ENCODE measurements at places on chromosomes 3 and 15.

GRCh38 chr3:161231861-161232260 is 10.8 kb downstream of the NMD3 start:
- no peak for DNase-seq

- DNase-seq: no peak
Observed at GRCh38 chr3:9100513-9100894, 137.2 kb upstream of the RAD18 start.

GRCh38 chr3:42957573-42957972 is 21.5 kb upstream of the GASK1A start:
- DNase-seq: no peak

DNA sequence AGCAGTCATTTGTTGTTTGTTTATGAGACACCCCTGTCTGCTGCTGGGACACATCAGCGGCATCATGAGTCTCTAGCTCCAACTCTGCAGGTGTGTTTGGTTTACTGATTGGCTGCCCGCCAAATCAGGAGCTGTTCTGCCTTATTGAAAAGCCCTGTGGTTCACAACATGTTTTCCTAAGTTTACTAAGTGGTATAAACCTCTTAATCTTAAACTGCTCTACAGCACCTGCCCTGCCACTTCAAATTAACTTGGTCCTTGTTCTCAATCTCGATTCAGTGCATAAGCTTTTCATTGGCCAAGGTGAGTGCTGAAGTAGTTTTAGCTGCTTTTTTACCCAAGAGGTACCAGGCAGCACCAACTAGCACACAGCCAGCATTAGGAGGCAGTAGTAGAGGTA is 77.8 kb upstream of the WDR72 start:
- no peak for DNase-seq

DNA sequence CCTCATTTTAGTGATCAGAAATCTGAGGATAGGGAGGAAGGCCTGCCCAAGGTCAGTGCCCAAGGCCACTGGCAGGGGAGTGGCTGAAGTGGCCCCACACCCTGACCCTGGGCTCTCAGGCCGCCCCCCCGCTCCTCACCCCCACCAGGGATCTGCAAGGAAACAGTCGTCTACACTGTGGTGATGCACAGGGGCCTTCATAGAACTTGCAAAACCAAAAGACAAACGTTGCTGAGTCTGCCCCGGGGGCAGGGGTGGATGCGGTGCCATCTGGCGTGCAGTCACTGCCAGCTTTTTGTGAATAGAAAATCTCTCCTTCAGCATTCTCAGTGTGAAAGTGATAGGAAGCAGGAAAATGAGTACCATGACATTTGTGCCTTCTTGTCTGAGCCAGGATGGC is 41.3 kb downstream of the WHAMM start:
- no peak for DNase-seq

DNA sequence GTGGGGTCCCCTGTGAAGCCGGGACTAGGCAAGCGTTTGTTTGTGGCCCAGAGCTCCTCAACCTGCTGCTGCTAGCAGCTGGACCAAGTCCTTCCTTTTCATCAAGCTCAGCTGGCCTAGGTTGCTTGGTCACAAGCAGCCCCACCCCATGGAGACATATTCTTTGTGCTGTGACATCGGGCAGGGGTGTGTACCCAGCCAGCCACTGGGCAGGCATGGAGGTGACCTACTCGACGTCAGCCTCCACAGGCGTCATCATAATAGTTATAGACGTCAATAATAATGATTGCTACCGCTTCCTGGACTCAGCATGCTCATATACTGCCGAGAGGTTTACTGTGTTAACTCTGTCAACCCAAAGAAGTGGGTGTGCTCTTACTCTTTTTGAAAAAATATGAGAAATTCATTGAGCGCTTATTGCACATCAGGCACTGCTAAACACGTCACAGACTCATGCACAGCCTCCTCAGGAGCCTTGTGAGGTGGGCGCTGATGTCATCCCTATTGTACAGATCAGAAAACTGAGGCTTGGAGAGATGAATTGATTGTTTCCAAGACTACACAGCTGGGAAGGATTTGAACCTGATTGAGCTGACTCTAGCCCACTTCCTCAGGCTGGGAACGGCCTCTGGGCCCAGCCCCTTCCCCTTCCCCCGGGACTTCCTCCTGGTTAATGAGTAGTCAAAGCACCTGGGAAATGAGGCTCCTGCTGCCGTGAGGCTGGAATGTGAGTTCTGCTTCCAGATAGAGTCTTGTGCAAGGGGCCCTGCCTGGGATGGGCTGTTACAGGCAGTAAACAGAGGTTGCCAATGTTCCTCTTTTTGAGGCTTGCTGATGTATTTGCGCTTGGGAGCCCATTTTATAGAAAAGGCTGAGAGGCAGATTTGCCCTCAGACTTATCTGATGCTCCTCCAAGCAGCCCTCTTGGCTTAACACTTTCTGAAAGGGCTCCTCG is 16.2 kb downstream of the SLC6A6 start:
- DNase-seq: no peak

GRCh38 chr3:179269152-179269707 is 18.3 kb upstream of the KCNMB3 start:
- DNase-seq: no peak

GRCh38 chr3:134373271-134374104 is 759 bp downstream of the AMOTL2 start:
- no peak for DNase-seq

DNA sequence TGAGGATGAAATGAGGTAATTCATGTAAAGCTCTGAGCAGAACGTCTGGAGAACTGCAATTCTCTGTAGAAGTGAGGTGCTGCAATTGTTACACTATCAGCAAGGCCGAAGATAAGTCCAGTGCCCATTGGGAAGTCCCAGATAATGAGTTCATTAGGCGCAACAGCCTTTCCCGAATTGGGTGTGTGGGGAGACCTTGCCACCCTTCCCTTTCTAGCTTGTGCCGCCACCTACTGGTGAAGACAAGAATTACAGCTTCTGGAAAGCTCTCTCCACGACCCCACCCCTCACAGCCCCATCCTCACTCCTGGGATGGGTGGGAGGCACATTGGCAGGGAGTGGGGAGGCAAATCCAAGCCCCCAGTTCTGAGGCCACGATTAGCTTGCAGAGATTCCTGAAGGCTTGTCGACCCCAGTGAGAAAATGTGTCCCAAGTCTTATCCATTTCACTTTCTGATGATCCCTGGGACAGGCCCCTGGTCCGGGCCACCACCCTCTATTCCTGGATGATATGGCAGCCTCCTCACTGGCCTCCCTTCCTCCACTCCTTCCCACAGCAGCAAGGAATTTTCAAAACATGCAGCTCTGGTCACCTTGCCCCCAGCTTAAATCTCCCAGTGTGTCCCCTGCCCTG is 36.4 kb downstream of the FAM3D start:
- DNase-seq: peak; percentile 52

- no peak for DNase-seq
Observed at GRCh38 chr3:52341123-52341522, 25.0 kb downstream of the DNAH1 start.

DNA sequence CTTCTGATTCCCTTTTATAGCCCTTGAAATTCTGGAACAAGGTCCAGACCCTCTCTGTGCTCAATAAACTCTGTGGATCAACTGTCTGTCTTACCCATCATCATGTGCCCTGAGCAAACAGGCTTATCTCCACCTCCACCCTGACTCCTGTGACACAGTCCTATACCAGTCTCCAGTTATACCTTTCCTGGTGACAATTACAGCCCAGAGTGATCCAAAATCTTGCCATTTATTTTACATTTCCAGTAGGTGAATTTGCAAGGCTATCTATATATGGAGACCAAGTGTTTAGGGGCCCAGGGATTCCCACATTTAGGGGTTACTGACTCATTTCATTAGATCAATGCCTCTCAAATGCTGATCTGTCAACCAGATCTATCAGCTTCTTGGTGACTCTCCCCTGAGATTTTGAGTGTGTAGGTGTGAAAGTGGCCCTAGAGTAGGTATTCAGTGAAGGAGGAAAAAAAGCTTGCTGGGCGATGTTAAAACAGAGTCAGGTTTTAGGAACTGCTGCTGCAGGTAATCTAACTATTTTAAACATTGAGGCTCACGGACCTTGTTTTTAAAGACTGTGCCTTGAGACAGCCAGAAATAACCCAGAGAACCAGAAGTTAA is 229.6 kb upstream of the WNT5A start:
- DNase-seq: no peak

DNA sequence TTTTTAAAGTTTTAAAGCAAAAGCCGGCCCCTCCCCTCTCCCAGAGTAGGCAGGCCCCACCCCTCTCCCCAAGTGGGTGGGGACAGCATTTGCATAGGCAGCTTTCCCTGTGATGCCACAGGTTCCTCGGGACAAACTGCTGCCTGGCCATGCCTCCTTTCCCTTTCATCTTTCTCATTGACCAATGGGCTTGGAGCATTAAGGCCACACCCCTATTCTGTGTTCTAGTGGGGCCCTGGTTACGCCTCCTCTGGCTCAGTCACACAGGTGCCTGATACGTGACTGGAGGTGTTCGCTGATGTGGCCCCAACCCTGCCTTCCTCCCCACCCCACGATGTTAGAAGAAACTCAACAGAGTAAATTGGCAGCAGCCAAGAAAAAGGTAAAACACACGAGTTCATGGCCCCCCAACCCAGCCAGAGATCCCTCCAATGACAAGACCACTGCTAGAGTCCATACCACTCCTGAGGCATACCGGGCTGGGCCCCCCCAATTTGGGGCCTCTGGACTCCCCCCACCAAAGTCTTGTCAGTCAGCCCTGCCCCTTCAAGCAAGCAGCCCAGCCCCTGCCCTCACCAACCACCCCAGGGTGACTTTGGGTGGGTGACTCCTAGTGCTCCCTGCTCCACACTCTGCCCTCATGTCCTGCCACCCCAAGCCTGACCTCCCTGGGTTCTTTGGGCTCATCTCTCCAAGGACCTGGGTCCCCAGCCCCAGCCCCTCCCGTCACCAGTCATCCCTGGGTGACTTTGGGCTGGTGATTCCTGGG is 62.8 kb upstream of the CSPG4 start:
- no peak for DNase-seq

- no peak for DNase-seq
Observed at GRCh38 chr3:129618186-129618820, 11.8 kb upstream of the PLXND1 start.

DNA sequence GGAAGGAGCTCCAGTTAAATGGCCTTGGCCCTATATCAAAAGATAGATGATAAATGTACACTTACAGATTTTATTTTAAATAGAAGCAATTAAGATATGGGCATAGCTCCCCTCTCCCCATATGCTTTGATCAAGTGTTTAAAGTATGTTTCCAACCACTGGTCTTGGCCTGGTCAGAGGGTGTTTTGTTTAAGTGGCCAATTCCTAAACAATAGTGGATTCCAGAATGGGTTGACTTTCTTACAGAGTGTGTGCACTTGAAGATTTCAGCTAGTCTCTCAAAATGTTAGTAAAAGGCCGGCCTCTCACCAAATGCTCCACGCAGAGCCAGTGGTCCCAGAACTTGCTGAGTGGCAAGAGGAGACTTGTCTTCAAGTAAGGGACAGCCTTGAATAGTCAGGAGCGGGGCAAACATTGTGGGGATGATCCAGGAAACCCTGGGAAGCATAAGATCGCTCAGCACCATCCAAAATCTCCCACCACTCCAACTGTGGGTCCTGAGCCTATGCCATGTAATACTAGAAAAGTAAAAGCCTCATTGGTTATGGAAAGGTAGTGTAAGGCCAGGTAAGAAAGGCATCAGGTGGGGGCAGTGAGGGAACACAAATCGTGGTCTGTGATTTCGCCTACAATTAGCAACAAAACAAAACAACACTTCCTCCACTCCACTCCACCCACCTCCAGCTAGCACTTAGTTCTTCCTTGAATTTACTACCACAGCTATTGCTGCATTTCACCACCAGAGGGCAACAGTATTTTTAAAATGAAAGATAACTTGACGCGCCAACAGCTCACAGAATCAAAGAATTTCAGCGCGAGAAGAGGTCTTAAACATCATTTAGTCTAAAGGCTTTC is 4.8 kb downstream of the RARRES1 start:
- DNase-seq: no peak

DNA sequence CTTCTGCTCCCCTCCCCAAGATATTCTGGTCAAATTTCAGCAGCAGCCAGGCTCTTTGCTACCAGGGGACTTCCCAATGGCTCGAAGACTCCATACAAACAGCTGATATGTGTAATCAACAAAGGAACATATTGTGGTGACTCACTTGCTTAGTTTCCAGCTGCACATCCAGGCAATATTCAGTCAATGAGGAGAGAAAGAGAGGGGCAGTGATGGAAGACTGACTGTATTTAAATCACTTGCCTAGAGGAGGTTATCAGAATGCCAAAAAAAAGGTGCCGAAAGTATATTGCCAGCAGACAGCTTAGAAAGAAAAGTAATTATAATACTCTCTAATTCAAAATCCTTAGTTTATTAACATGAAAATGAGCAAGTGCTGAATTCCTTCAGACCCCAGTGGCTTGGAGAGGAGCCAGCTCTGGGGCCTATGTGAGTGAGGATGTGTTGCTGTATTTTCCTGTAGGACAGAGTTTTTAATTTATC is 236.5 kb downstream of the LRTM1 start:
- DNase-seq: no peak

- DNase-seq: no peak
Observed at GRCh38 chr15:100438570-100438969, 90.2 kb downstream of the CERS3 start.

DNA sequence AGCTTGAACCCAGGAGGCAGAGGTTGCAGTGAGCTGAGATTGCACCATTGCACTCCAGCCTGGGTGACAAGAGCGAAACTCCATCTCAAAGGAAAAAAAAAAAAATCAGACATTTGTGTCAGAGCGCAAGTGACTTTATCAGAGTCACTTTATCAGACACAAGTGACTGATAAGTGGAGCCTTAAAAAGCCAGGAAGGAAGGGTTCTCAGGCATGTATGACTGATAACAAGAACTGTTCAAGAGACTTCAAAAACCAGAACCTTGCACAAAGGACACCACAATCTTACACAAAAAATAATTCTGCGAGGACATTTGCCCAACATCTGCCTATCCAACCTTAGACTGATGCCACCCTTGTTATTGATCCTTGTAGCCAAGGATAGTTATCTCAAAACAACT is 13.3 kb upstream of the CFAP44 start:
- DNase-seq: no peak

DNA sequence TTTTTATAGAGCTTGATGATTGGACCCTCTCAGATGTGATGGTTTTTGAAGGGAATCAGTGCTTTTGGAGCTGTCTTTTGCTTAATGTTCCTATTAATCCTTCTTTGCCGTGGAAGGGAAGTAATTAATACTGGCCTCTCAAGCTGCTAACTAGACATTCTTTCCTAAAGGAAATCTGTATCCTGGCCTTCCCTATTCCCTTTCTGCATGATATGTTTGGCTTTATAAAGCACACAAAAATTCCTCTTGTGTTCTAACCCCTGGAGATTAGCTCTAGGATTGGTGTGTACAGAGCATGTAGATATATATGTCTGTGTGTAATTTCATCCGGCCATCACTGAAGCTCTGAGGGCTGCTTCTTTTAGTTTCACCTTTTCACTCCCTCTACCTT is 6.9 kb downstream of the ATXN7 start:
- no peak for DNase-seq

DNA sequence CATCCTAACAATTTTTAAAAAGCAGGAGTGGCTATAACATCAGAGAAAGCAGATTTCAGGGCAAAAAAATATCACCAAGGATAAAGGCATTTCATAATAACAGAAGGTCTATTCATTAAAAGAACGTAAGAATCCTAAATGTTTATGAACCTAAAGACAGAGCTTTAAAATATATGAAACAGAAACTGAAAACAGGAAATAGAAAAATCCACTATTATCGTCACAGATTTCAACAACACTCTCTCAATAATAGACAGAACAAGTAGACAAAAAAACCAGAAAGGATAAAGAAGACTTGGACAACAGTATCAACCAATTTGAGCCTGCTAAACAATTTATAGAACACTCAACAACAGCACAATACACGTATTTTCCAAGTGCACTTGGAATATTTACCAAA is 71.4 kb downstream of the FBXL22 start:
- DNase-seq: no peak

Data from stimulated activated CD4-positive, alpha-beta T cell treated with anti-CD3 and anti-CD28 coated beads, TNF-alpha, amount 100 ng/mL, for 24 hours (primary cell).